Kidney epithelial cell (primary cell): ENCODE measurements at places on chromosomes 3 and 15. TPM values are rescaled to one million over a fixed set of nuclear protein-coding genes. Genes with fewer than 3 reads are reported as not detected.

RASGRP1 gene
- 3.1 TPM in 2 replicates for total RNA-seq

DNA sequence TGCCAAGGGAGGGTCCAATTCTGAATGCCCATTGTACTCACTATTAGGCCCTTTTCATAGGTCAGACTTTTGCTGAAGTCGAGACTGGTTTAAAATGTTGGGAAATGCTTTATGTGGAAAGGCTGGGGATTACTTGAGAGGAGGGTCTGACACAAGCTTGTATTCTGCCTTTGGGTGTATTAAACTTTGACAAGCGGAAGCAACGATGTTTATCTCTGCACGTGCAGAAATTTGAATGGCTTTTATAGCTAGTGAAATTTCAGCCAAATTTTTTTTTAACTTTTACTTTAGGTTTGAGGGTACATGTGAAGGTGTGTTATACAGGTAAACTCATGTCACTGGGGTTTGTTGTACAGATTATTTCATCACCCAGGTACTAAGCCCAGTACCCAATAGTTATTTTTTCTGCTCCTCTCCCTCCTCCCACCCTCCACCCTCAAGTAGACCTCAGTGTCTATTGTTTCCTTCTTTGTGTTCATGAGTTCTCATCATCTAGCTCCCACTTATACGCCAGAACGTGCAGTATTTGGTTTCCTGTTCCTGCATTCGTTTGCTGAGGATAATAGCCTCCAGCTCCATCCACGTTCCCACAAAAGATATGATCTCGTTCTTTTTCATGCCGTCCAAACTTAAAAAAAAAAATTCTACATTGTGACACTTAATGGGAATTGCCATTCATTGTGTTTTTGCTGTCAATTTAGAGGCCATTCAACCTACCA is 223.0 kb upstream of the BHLHE40 start:
- DNase-seq = no peak

FAM43A gene
- total RNA-seq = 1.7 and 2.7 TPM in 2 replicates

SLC28A1 gene
- 0.17 and 0.82 TPM in 2 replicates for total RNA-seq
